ENCODE measurements at places on chromosomes 12 and 14.

DNA sequence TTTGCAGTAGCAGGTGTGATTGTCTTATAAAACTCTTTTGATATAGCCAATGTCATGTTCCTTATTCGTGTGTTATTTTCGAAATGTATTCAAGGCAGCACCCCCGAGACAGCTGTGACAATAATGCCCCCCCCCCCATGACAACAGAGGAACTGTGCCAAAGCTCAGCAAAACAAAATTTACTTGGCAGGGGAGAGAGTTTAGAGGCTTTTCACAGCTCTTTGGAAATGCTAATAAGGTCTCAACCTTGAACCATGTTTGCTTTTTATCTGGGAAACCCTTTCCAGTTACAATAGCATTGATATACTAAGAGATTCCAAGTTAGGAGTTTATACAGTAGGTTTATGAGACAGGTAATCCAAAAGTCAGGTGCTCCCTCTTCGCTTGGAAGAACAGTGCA, 56.4 kb upstream of the USP44 start:
- DNase-seq: no peak

- DNase-seq: no peak
These were observed 827.0 kb downstream of the C12orf50 start for GRCh38 chr12:87202189-87202588.

DNA sequence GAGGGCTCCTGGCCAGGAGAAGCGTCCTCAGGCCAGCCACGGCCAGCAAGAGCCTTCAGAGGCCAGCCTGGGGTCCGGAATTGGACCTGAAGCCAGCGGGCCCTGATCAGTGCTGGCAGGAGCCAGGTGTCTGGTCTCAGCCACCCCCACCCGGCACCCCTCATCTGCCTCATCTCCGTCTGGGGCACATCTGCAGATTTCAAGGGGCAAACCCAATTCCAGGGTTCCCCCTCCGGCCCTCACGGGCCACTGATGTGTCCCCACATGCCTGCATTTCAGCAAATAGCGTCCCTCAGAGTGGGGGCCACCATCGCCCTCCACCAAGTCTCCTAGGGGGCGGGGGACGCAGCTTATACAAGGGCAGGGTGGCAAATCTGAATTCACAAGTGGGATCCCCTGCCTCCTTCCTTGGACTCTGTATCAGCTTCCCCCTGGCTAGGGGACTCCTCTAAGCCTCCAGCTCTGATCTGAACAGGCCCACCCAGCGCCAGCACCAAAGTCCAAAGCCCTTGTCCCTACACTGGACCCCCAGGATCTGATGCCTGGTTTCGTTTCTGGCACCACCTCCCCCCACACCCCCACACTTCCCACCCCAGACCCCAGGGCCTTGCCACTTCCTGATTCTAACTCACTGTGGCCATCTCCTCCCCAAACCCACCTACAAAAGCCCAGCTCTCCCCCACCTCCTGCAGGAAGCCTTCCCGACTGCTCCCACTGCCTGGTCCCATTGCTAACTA, 10.1 kb downstream of the TMEM179 start:
- no peak for DNase-seq

DNA sequence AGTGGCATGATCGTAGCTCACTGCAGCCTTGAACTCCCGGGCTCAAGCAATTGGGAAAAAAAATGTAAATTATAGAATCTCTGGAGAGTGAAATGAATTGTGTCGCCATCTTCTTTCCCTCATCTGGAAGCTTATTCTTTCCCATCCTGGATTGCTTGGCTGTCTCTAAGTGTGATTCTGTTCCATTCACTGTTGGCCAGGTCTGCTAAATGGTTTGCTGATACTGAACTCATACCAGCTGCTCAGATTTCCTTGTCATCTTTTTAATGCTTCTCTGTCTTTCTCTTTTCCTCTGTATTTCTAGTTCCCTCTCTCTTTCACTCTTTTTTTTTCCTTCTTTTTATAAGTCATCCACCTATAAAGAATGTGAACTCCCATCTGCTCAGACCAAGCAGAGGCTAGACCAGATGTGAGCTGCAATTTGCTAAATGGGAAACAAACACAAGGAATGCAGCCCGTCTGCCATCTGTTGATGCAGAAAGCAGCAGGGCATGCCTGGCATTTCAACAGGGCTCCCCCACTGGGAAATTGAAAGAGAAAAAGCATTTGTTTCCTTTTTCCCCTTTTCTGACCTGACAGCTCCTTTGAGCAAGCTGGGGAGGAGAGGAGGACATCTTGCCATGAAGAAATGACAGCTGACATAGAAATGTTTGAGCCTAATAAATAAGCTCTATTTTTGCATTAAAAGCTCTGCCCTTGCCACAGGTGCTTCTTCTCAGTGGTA, 1823.6 kb upstream of the FLRT2 start:
- no peak for DNase-seq

GRCh38 chr12:52232203-52232673, 805 bp upstream of the KRT7 start:
- no peak for DNase-seq

DNA sequence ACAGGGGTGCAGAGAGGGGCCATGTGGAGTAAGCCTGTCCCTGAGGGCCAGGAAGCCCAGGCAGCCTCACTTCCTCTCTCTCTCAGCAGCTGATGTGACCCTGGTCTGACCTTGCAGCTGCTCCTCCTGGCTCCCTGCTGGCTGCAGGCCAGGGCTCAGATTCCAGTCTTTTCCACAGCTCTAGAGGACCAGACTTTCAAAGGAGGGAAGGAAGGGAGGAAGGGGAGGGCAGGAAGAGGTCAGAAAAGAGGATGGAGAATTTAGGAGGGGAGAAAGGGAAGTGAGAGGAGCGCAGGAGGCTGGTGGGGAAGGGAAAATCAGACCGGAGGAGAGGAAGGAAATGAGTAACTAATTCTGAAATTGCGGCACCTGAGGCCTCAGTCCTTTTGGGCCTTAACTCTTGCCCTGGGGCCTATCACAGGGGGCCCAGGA, 40.9 kb upstream of the VASH1 start:
- no peak for DNase-seq

DNA sequence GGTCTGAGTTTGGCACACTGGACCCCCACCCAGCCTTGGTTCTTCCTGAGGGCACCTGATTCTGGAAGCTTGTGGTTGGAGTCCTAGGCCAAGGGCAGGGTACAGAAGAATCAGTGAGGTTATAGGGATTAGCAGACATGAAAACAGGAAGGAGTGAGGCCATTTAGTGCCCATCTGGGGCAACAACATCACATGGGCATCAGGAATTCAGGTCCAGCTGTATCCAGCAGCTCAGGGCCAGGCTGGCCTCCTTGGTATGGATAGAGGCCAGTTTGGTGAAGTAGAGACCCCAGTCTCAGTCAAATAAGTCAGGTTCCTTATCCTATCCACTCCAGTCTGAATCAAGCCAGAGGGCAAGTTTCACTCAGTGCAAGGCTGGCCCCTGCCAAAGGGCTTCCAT, 36.2 kb downstream of the RASAL1 start:
- no peak for DNase-seq

- no peak for DNase-seq
These were observed 580.0 kb downstream of the DIO2 start for GRCh38 chr14:79631276-79631675.

- peak; percentile 88 for DNase-seq
These were observed 9.3 kb downstream of the PGF start for GRCh38 chr14:74945852-74946658.

DNA sequence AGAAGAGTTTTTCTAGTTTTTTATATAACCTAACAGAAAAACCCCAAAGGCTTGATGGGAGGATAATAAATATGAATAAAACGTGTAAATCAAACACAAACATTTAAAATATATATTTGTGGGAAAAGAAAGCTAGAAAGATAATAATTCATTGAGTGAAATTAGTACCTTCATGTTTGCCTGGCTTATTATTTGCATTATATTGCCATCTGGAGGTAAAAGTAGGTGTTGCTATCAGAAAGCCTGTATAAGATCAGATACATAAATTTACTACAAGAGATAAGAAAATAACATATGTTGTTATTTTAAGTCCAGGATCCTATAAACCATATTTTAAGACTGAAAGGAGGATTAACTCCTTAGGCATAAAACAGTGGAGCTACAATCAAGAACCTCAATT, 77.7 kb downstream of the NTS start:
- no peak for DNase-seq

DNA sequence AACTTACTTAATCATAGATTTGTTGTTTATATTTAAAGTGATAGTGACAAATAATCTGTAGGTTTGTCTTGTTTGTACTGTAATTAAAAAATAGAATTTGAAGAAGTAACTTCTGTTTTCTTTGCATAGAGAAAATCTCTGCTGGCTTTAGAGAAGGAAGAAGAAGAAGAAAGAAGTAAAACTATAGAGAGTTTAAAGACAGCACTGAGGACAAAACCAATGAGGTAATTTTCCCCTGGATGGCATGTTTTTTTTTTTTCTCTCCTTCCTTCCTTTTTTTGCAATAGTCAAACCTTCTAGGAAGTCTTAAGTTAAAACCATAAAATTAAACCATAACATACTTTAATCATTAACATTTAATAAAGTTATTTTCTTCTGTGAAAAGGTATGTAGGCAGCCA, 131.9 kb downstream of the DAAM1 start:
- DNase-seq: no peak

GRCh38 chr12:124323771-124324530, 29.1 kb downstream of the RFLNA start:
- DNase-seq: no peak

GRCh38 chr12:115294453-115295133, 610.6 kb upstream of the TBX3 start:
- DNase-seq: no peak

- DNase-seq: no peak
These were observed 15.5 kb upstream of the SERPINA9 start for GRCh38 chr14:94491511-94491910.

DNA sequence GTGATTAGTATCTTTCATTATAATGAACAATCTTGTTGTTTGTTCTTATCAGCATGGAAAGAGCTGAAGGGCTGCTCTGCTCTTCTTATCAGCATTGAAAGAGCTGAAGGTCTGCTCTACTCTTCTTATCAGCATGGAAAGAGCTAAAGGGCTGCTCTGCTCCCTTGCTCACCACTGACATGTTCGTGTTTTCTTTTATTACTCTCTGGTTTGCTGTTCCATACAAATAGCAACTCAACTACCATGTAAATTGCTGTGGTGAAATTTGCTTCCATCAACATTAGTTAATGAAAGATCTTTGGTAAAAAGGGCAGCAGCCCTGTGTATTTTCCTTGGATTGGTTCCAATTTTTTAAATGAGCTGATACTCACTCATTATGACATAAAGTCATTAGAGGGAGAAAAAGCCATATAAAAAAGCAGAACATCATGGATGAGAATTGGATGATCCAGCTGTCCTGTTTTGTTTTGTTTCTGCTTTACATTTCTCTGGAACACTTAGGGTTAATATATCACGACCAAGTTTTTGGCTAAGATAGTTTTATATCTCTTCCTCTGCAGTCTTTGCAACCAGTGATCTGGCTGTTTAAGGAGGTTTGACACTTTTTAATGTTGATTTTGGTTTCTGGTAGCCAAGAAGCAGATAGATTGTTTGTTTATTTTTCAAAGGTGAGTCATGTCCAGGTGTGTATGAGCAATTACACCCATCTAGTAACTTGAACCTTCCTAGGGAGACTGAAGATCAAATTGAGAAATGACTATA, 356.6 kb downstream of the CEP128 start:
- no peak for DNase-seq

DNA sequence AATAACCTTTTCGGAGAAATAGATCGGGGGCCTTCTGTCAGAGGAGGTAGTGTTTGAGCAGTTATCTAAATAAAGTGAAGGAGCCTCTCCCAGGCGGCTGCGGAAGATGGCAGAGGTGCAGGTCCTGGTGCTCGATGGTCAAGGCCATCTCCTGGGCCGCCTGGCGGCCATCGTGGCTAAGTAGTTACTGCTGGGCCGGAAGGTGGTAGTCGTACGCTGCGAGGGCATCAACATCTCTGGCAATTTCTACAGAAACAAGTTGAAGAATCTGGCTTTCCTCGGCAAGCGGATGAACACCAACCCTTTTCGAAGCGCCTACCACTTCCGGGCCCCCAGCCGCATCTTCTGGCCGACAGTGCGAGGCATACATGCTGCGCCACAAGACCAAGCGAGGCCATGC, 186.1 kb downstream of the KTN1 start:
- no peak for DNase-seq

DNA sequence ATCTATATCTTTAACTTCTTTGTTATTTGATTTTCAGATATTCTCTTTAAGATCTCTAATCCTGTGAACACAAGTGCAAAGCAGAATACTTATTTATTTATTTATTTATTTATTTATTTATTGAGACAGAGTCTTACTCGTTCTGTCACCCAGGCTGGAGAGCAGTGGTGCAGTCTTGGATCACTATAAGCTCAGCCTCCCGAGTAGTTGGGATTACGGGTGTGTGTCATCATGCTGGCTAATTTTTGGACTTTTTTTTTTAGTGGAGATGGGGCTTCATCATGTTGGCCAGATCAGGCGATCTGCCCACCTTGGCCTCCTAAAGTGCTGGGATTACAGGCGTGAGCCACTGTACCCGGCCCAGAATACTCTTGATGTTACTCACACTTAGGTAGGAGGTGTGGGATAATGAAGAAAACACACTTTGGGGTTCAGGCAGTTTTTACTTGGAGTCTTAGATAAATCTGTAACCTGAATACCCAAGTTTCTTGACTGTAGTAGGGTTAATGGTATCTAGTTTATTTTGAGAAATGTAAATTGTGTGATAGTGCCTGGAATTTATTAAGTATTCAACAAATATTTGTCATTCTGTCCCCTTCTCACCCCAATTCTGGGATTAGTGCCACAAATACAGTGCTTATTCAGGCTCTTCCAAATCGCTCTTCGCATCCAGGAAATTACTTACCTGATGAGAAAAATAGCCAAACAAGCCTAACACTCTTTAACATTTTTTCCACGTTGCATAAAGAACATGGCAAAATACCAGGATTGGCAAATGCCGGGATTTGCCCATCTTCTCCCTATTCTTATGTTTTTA, 33.0 kb downstream of the METAP2 start:
- DNase-seq: no peak

GRCh38 chr14:68439676-68440075, 353.2 kb downstream of the ZFP36L1 start:
- no peak for DNase-seq

GRCh38 chr12:5901416-5901815, 43.6 kb downstream of the ANO2 start:
- no peak for DNase-seq

- DNase-seq: no peak
These were observed 280.6 kb upstream of the CLEC14A start for GRCh38 chr14:38536376-38537038.

- peak; percentile 50 for DNase-seq
These were observed 29.7 kb upstream of the SFSWAP start for GRCh38 chr12:131681257-131681620.

GRCh38 chr12:38905480-38906351, at the start of gene CPNE8:
TSS of gene CPNE8 (minus strand) at chr12:38905591. CDS start at chr12:38905534, 57 bp downstream.
- peak; percentile 81 for DNase-seq

- DNase-seq: no peak
These were observed 99.8 kb downstream of the TGFB3 start for GRCh38 chr14:75881994-75882393.

DNA sequence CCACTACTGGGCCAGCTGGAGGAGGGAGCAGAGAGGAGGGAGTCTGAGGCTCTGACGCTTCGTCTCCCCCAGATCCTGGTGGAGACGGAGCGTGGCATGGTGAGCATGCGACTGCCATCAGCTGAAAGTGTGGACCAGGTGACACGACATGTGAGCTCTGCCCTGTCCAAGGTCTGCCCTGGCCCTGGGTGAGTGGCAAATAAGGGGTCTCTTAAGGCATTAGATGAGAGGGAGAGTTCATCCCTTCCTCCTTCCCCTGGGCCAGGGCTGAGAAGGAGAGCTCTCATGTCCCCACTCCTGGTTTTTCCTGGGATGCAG, 2.5 kb downstream of the CARMIL3 start:
- DNase-seq: no peak

GRCh38 chr14:36829547-36829946, 167.9 kb downstream of the PAX9 start:
- DNase-seq: no peak

- no peak for DNase-seq
These were observed 112.7 kb downstream of the IPO8 start for GRCh38 chr12:30582943-30583342.

Data from activated effector memory CD4-positive, alpha-beta T cell treated with anti-CD3 and anti-CD28 coated beads, Interleukin-2, amount 50 U/mL, for 16 hours (primary cell).